Hepatocyte (in vitro differentiated cells): ENCODE measurements at places on chromosomes 2 and 18.
A peak's percentile ranks its signal among the peaks of the same experiment; 100 is the strongest.

GRCh38 chr18:76351961-76352581, 143.0 kb downstream of the ZNF516 start:
- DNase-seq, result peak; percentile 78

- DNase-seq, result peak; percentile 86
These were observed 32.3 kb downstream of the SCTR start for GRCh38 chr2:119491776-119492525.

GRCh38 chr2:64751286-64752260, 97.9 kb upstream of the SERTAD2 start:
- peak; percentile 77 for DNase-seq

- DNase-seq, result no peak
These were observed 35.1 kb upstream of the CDC42EP3 start for GRCh38 chr2:37706334-37707183.

GRCh38 chr18:27073404-27073830, 111.7 kb downstream of the CHST9 start:
- no peak for DNase-seq

GRCh38 chr2:58138396-58139030, 91.9 kb downstream of the VRK2 start:
- no peak for DNase-seq

- DNase-seq, result no peak
These were observed 897.1 kb downstream of the LRRTM4 start for GRCh38 chr2:76625101-76625500.

DNA sequence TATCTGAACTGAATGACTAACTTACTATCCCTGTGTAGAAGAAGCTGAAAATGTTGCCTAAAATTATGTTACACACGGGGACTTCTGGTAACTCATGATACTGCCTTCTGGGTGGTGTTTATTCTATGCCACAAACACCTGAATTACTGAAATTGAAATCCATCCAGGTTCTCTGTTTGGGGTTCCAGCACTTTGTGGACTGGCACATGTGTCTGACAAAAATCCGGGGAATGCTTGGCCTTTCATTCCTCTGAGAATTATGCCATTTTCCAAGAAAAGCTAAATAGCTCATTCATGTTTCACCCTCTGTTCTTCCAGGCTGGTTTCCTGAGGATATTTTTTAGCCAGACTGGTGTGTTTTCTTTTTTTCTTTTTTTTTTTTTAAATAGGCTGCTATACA, 59.5 kb upstream of the POU3F3 start:
- DNase-seq, result no peak

DNA sequence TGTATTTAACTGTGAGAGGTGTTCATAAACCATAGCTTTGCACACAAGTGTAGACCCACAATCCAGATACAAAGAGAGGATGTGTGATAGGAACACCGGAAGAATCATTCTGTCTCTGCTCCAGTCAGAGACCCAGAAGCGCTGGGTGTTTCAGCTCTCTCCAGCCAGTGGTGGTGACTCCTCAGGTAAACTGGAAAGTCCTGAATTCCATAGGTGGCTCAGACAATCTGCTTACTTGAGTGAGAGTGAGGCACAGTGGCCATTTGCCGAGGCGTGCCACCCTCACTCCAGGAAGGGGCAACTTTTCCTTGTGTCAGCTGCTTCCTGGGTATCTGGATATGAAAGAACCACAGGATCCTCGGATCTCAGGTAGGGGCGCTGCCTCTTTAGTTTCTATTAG, 171.5 kb downstream of the KCNS3 start:
- DNase-seq, result no peak

DNA sequence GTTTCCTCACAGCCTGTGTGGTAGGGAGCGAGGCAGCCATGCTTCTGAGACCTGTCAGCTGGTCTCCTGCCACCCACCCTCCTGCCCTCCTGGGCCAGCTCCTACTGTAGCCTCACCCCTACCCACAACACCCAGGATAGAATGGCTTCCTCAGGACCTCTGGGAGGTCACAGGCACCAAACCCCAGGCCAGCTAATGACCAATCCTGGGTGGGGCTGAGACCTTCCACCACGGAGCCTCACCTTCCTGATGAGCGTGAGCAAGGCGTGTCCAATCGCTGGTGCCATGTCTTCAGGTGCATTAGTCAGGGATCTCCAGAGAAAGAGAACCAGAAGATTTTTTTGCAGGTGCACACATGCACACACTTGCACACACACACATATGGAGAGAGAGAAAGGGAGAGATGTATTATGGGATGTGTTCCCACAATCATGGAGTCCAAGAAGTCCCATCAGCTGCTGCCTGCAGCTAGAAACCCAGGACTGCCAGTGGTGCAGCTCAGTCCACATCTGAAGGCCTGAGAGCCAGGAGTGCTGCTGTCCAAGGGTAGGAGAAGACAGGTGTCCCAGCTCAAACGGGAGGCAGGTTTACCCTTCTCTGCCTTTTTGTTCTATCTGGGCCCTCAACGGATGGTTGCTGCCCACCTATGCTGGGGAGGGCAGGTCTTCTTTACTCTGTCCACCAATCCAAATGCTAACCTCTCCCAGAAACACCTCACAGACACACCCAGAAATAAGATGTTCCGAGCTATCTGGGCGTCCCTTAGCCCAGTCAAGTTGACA, 70.4 kb upstream of the HDAC4 start:
- DNase-seq, result no peak

DNA sequence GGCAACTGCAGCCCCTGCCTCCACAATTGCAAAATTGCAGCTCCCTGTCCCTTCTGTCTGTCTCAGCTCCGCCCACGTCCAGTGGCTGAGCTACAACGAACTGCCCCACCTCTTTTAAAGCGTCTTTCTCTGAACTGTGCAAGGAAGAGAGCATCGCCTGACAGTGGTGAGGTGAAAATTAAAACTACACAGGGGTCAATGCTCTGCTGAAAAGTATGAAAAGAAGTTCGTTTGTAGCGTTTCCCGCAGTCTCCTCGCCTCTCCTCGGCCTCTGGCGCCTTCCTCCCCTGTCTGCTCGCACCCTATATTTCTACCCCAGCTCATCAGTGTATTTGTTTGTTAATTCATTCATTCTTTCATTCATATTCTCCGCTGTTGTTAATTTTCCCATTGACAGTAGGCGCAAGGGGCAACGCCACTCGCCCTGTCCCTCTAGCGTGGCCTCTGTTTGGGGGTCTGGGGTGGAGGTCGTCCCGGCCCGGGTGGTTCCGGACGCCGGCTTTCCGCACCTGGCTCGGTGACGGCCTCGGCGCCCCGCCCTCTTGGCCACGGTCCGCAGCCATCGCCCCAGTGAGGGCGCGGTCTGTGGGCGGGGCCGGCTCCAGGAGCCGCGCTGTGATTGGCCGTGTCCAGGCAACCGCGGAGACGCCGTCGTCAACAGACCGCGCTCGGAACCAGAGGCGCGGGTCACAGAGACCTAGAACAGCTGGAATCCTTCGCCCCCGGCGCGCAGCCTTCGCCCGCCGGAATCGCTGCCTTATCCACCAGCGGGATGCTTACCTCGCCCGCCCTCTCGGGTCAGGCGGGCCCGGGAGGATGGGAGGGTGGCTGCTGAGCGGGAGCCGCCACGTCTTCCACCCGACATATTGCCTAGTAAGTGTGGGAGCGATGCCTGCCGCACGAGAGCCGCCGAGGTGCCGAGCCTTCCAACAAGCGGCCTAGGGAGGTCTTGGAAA, at the start of gene VWA3B:
TSS of gene VWA3B (plus strand) at position 677 of the 956 bp plus-strand sequence. CDS start 5,926 bp downstream, outside the sequence.
- DNase-seq, result peak; percentile 89

DNA sequence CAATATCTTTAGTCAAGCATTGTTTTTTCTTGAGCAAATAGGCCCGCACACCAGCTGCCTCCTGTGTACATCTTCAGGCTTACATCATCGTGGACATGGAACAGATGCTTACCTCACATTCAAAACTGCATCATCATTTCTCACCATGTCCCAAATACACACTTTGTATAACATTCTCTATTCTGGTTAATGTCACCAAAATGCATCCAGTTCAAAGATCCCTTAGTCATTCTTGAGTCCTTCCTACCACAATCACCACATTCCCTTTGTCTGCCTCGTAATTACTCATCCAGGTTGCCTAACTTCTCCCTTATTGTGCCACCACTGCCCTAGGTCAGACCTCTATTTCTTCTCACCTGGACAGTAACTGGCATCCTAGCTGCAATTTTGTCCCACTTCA, 373.7 kb upstream of the GALNT5 start:
- DNase-seq, result no peak

DNA sequence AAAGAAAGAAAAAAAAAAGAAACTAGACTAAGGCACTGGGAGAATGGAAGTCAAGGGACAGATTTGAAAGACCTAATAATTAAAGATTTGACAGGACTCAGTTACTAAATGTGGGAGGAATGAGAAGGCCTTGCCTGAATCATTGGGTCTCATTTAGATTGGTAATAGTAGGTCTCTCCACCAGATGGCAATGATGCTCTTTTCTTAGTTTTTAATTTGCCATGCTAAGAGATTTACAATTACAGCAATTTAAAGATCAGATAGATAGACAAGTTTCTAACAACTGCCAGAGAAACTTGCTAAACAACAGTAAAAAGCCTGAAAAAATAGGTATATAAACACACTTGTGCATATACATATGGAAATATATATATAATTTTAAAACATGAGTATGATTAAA, 153.0 kb downstream of the TMEM247 start:
- peak; percentile 60 for DNase-seq

GRCh38 chr2:58794103-58794502, 553.0 kb upstream of the FANCL start:
- DNase-seq, result no peak

GRCh38 chr18:48265328-48265727, 143.9 kb downstream of the ZBTB7C start:
- no peak for DNase-seq

DNA sequence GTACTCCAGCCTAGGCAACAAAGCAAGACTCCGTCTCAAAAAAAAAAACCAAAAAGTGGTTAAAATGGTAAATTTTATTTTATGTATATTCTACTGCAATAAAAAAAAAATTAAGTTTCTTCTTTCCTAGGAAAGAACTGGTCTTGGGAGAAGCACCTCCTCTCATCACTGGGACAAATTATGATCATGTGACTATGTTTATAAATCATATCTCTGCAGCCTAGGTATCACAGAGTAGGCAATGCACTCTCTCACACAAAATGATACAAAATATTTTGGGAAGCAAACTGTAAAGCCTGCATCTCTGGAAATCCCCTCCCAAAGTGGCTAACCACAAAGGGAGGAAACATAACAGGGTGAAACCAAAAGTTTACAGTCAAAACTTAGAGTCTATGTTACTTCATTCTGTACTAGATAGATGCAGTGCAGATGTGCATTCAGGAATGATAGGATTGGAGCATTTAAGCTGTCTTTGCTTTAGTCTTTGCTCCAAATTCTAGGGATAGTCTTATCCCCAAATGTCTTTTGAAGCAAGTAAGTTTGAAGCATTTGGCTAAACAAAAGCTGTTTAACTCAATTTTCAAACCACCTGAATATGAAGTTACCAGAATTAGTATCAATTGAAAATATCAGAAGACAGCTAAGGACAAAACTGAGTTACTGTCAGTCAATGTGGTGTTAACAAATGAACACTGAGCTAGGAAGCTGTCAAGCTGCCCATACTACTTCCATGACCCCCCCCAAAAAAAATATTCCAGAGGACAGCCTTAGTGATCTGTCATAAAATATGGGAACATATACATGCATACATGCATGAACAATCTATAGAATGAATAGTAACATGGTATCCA, 21.1 kb upstream of the MALT1 start:
- no peak for DNase-seq

DNA sequence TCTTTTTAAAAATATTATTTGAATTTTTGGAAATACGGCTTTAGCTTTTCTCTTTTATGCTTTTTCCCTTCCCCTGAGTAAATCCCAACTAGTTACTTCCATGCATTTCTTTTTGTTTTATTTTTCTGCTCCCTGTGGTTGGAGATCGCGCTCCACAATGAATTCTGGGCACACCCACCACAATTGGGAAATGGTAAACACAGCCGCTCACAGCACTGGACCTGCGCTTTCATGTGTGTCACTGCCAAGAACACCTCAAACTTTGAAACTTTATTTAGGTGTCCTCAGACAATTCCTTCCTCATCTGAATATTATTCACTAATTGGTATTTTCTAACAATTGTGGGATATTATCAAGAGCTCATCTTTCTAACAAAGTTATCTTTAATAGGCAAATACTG, 82.8 kb upstream of the TMEM18 start:
- no peak for DNase-seq

GRCh38 chr18:13514558-13514957, 211.8 kb downstream of the FAM210A start:
- DNase-seq, result no peak

DNA sequence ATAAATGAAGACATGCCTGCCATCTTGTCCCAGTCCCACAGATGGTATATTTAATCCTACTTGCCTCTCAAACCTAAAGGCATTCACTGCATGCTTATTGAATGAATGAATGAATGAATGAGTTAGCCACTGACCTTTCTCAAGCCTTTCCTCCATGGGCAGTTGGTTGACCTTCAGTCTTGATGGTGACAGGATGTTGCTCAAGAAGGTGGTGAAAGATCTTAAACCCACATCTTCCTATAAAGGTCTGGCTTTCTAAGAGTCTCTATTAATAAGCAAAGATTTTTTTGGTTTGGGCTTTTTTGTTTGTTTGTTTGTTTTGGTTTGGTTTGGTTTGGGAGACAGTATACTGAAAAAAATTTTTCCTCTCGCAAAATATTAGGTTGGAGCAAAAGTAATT, 41.7 kb downstream of the KIAA2012 start:
- DNase-seq, result no peak

DNA sequence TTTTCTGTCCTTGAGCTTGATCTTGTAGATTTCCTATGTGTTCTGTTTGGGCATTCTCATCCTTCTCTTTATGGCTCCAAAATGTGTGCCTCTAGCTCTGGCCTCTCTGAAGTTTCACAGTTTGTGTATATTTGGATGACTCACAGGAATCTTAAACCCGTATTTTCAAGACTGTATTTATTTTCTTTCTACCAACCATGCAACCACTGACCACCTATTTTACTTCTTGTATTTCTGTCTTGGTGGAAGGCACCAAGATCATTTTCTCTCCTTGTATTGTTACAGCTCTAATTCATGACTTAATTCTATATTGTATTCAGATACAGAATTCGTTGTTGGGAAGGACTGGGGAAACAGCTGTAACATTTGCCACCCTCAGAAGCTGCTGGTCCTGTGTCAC, 39.5 kb downstream of the ACSL3 start:
- DNase-seq, result no peak

DNA sequence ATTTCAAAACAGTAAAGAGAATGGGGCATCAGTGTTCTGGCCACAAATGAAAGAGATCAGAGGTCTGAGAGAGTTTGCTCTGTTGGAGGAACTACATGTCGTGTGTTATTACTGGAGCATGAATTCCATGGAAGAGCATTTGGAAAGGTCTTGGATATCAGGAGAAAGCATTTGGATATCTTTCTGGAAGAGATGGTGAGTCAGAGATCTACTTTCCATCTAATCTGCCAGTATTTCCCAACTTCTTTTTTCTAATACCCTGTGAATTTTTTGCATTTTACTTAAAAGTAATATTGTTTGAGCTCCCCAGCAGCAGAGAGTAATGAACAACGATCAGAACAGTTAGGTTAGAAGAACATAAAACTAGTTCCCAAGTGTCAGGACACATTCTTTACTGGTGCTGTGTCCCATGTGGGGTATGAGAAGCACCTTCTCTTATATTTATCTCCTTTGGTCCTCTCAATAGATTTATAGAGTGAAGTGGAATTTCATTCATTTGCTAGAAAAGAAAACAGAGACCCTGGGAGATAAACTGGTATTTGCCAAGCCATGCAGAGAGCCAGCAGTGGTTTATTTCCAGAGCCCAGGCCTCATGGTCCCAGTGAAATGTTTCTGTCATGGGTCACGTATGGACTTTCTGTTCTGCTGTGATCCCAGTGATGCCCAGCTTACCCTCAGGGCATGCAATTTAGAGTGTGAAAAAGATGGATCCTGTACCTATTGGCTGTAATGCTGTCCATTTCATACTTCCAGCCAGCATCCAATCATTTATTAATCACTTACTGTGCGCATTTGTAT, 130.8 kb upstream of the NT5C1B start:
- peak; percentile 36 for DNase-seq

- no peak for DNase-seq
These were observed 4.8 kb downstream of the PDK1 start for GRCh38 chr2:172560721-172561120.
